ENCODE measurements at places on chromosomes 3 and 15.

DNA sequence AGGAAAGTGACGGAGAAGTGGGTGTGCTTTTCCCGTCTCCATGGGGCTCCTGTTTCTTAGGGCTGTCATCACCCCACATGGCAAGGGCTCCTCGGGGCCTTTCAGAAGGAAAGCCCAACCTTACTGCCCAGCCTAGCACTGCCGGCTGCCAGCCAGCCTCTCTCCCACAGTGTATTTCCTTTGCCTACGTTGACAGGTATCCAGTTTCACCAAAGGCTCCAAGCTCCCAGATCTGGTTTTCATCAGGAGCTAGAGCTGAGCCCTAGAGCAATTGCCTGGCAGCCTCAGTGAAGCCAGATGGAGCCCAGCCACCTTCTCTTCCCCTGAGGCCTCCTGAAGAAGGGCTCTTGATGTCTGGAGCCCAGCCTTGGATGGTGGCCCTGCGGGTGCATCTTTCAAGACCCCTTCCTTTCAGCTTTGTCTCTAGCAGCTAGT lies 20.2 kb downstream of the CRABP1 start:
- DNase-seq = no peak

GRCh38 chr3:69566275-69566674 lies 173.0 kb upstream of the MITF start:
- no peak for DNase-seq

GRCh38 chr3:194187233-194187944 lies 51.4 kb downstream of the HES1 start:
- DNase-seq = no peak

DNA sequence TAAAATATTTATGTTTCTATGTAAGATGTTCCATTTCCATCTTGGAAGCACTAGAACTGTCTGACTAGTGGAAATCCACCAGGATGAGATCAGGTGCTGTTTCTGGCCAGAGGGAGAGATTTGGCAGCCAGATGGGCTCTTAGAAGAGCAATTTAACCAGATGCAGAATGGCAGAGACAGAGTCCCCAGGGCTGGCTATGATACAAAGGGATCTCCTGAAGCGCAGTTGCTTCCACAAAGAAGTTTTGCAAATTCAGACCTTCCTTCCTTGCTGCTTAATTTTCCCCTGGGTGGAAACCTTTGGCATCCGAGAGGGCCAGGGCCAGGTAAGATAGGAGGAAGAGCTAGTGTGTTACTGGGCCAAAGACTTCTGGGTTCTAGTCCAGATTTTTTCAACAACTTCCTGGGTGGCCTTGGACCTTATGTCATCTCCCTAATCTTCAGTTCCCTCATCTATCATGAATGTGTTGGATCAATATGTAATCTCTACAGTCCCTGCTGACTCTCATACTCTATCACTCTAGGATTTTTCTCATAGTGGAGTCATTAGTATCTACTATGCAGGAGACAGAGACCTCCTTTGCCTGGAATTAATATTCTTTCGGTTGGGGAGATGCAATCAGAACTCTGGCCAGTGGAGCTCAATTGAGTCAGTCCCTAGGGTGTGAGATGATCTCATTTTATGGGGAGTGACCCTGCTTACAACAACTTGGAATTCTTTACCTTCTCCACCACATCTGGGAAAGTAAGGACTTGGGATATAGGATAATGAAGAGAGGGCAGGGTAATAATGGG lies 41.1 kb upstream of the NDUFB4 start:
- DNase-seq = no peak

- no peak for DNase-seq
Observed at GRCh38 chr3:13598201-13598600, 49.3 kb downstream of the FBLN2 start.

DNA sequence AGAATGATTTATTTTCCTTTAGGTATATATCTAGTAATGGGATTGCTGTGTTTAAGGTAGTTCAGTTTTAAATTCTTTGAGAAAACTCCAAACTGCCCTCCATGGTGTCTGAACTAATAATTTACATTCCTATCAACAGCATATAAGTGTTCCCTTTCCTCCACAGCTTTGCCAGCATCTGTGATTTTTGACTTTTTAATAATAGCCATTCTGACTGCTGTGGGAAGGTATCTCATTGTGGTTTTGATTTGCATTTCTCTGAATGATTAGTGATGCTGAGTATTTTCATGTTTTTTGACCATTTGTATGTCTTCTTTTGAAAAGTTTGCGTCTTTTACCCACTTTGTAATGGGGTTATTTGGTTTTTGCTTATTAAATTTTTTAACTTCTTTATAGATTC lies 571.6 kb upstream of the CCDC54 start:
- no peak for DNase-seq

GRCh38 chr3:158158969-158159368 lies 49.1 kb downstream of the RSRC1 start:
- no peak for DNase-seq

DNA sequence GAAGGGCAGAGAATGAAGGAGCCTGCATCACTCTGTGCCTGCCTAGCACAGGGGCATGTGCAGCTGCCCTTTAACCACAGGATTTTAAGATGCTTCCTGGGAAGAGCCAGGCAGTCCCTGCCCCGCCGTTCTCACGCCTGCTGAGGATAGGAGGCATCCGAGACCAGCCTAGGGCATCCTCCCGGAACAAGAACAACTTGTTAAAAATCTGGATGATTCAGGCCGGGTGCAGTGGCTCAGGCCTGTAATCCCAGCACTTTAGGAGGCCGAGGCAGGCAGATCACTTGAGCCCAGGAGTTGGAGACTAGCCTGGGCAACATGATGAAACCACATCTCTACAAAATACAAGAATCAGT lies 15.2 kb downstream of the NRROS start:
- DNase-seq = no peak

DNA sequence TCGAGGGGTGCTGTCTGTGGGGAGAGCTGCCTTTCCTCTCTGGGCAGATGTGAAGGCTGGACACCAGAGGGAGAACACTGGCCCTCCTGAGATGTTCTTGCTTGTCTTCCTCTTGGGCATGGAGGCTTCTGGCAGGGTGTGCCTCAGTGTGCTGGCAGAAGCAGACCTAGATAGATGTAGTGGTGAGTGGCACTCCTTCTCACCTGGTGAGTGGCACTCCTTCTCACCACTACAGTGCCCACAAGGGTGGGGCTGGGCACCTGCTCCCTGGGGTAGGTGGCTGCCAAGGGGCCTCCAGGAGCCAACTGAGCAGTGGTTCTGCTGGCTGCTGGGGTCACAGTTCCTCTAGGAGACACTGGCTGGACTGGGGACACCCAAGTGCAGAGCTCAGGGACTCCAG lies 18.7 kb downstream of the ACVR2B start:
- DNase-seq = no peak

- no peak for DNase-seq
Observed at GRCh38 chr3:14319654-14320182, 82.7 kb upstream of the SLC6A6 start.

GRCh38 chr3:98518816-98519215 lies 3.9 kb downstream of the CLDND1 start:
- DNase-seq = no peak

GRCh38 chr3:59367150-59367549 lies 317.3 kb upstream of the CFAP20DC start:
- no peak for DNase-seq
